ENCODE measurements at places on chromosomes 11 and 22. TPM values are rescaled to one million over a fixed set of nuclear protein-coding genes. Genes with fewer than 3 reads are reported as not detected.

The SCGB1C1 gene
- total RNA-seq, result not detected

GRCh38 chr11:12800032-12800671 lies 125.9 kb downstream of the TEAD1 start:
- H3K4me3 ChIP-seq, result no peak overlapping the region
- no peaks in the 10 kb centered on the region for H3K36me3 ChIP-seq
- no peak for DNase-seq
- no peak overlapping the region for H3K27ac ChIP-seq
- peaks cover 57% of the 10 kb centered on the region for H3K4me1 ChIP-seq

The MYO18B gene
- not detected for total RNA-seq

DNA sequence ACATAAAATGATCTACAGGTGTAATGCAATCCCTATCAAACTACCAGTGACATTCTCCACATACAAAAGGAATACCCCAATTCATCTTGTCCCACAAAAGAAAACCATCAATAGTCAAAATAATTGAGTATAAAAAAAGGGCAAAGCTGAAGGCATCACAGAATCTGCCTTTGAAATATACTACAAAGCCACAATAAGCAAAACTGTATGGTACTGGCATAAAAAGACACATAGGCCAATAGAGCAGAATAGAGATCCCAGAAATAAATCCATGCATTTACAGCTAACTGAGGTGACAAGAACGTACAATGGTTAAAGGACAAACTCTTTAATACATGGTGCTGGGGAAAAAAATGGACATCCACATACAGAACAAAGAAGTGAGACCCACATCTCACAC lies 31.8 kb downstream of the ZNF195 start:
- no peaks in the 10 kb centered on the region for H3K36me3 ChIP-seq
- no peak overlapping the region for H3K4me3 ChIP-seq
- H3K27ac ChIP-seq, result no peak overlapping the region
- no peaks in the 10 kb centered on the region for H3K27me3 ChIP-seq
- H3K4me1 ChIP-seq, result no peaks in the 10 kb centered on the region

GRCh38 chr11:87961606-87962005 lies 213.6 kb downstream of the RAB38 start:
- no peak overlapping the region for H3K4me3 ChIP-seq
- no peaks in the 10 kb centered on the region for H3K27me3 ChIP-seq
- no peak overlapping the region for H3K27ac ChIP-seq
- no peak for DNase-seq
- no peaks in the 10 kb centered on the region for H3K36me3 ChIP-seq

DNA sequence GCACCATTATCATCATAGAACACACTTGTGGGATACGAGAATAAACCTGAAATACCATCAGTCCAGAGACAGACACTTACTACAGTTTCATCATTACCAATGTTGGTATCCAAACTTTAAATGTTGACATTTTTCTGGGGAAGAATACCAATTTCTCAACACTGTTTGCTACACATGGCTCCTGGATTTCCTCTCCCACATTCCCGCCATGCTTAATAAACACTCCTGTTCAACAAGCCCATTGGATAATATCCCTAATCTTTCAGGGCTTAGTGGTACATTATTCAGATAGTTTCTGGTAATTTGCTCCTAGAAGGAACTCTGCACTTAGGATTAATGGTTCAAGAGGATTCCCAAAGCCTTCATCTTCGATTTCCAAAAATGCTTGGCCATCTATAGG lies 48.2 kb downstream of the CSF2RB start:
- H3K4me1 ChIP-seq, result no peaks in the 10 kb centered on the region
- no peak overlapping the region for H3K4me3 ChIP-seq
- no peaks in the 10 kb centered on the region for H3K36me3 ChIP-seq
- no peaks in the 10 kb centered on the region for H3K27me3 ChIP-seq
